ENCODE measurements at places on chromosomes 4 and X.

DNA sequence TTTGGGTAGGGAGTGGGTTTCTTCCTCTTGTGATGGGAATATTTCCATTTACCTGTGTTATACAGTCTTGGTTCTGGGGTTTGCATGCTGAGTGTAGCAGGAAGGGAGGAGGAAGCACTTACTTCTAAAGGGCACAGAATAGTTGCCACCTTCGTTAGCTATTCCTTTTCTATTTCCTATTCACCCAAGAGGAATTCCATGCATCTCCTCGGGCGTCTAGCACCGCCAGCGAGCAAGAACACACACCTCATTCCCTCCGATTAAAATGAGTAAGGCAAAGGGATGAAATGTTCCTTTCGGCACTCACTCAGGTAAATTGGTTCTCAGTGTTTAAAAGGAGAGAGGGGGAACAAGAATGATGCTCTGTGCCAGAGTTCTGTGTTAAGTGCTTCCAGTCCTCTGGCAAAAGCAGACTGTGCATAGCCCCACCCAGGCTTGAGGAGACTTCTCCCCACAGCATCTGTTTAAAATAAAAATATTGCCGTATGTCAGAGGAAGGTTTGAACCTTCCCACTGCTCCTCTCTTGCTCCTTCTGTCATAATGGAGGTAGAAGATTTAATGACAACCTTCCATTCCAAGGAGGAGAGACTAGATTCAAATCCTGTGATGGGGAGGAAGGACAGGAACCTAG is 351.4 kb downstream of the PTTG2 start:
- no peak for DNase-seq

DNA sequence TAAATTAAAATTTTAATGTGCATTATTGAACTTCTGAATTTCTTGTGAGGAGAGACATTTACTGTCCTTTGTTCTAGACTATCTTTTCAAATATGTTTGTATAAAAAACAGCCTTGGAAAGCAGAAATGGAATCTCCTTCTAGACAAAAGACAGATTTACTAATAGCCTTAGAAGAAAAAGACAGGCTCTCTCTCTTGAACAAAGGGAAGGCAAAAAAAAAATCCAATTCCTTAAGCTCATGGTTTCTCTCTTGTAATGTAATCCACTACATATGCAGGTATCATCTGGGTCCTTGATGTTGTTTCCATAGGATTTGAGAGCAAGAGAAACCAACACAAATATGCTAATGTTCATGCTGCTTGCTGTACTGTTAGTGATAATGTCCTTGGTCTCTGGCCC is 106.0 kb downstream of the TBCK start:
- no peak for DNase-seq

DNA sequence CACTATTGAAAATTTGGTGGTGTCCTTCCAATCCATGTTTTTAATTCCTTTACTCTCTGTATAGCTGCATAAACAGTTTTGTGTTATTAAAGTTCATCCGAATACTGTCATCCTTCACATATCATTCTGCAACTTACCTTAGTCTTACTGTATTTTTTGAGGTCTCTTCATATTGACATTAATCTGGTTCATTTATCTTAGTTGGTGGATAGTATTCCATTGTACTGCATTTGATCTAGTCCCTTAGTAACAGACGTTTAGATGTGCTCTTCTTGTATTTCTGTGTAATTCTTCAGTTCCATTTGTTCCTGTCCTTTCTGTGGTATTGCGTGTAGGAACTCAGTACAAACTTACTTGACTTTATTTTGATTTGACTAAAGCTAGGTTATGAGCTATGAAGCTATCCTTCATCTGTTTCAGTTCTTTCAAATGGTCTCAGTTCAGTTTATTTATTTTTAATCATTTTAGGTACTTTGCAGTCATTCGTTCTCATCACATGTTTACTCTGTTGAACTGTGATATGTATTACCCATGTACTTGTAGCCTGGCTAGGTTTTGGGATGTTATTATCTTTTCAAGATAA is 41.3 kb downstream of the RAPGEF2 start:
- no peak for DNase-seq

DNA sequence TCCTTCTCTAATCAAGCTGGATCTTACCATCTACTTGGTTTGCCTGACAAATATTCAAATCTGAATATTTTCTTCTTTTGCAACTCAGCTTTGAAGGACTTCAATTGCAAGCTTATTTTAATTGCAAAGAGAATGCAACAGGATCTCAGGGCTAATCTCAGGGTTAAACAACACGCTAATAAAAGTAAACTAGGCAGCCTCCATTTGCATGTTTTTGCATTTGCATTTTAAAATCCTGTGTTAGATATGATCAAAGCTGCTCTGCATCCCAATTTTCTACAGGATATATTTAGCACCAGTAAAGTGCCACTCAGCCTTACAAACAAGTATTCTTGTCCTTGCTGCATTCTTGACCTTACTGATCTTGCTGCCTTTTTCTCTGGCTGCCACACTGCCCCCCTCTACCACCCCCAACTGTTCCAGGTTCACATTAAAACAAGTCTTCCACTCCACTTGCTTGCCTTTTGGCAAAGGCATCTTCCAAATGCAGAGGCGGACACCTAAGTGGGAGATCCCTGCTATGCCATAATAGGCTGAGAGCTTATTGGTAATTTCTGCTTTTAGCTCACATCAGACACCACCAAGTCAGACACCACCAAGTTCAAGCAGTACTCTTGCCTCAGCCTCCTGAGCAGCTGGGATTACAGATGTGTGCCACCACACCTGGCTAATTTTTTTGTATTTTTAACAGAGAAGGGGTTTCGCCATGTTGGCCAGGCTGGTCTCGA is 48.1 kb downstream of the GPRIN3 start:
- DNase-seq: no peak

GRCh38 chr4:108445716-108446115 is 174.7 kb upstream of the RPL34 start:
- no peak for DNase-seq

- peak; percentile 4 for DNase-seq
These were observed 2.1 kb upstream of the IL2 start for GRCh38 chr4:122458625-122459024.

DNA sequence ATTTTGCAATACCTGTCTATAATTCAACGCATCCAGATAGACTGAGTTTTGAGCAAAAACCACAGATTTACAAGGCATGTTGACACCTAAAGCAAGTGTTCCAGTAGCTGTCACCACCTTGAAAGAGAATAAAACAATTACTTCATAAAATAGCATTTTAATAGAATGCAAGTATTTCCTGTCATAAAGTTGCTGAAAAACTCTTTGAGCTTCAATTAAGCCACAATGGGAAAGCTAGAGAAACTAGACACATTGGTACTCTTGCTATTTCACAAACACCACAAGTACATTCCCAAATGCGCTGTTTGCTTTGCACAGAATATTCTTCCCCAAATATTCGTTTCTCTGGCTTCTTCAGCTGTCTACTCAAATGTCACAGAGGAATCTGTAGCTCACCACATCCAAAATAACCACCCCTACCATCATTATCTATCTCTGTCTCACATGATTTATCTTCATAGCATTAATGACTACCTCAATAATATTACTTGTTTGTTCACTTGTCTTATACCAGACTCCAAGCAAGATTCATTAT is 70.3 kb downstream of the DDX60 start:
- DNase-seq: no peak

- no peak for DNase-seq
These were observed 97.0 kb downstream of the AFAP1 start for GRCh38 chr4:7842384-7843279.

- DNase-seq: no peak
These were observed 7.3 kb downstream of the ZNF280C start for GRCh38 chrX:130261296-130261893.

GRCh38 chrX:52346174-52347165 is 22.4 kb upstream of the XAGE2 start:
- DNase-seq: no peak

DNA sequence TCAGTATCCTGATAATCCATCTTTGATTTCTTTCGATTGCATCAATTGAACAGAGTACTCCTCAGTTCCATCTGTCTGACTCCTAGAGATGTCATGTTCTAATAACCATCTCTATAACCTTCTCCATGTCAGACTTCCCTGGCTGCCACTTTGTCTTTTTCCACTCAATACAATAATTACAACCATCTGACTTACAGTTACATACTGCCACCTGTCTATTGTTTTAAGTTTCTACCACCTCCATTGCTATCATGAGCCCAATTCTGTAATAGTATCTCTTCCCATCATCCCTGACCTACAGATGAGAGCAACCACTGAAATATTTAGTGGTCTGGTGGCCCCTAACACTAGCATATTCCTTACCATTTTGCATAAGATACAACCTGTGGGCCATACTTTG is 439.2 kb upstream of the FAM47C start:
- DNase-seq: no peak

- no peak for DNase-seq
These were observed 2.6 kb upstream of the HPGDS start for GRCh38 chr4:94345266-94345665.

DNA sequence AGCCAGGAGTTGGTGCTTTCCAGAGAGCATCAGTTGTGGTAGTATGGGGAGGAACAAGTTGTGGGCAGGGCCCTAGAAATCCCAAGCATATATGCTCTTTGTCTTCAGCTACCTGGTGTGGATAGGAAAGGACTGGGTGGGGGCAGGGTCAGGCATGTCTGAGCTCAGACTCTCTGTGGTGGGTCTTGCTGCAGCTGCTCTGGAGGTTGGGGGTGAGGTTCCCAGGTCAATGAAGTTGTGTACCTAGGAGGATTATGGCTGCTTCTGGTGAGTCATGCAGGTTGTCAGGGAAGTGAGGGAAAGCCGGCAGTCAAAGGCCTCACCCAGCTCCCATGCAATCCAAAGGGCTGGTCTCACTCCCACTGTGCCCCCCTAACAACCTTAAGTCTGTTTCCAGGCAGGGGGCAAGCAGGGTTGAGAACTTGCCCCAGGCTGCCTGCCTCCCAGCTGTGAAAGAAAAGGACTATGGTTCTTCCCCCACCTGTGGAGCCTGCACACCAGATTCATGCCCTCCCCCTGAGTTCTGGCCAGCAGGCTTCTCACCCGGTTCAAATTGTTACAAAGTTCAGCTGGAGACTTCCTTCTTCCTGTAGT is 30.4 kb upstream of the QRFPR start:
- no peak for DNase-seq

GRCh38 chrX:30793075-30793766 is 95.8 kb downstream of the TAB3 start:
- no peak for DNase-seq

DNA sequence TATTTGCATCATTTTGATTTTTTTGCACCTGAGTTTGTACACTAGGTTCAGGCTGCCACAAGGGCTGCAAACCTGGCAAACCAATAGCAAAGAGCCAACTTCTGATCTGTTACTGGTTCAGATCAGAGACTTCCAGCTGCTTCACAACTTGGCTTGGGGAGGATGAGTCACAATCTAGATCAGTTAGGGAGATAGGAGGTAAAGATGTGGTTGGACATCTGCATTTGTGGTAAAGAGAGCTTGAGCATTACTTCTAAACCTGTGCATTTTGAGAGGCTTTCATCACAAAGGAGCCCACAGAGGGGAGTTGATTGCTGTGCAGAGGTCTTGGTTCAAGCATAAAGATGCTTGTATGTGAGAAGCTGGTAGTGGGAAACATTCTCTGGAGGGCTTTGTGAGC is 34.5 kb downstream of the LINC00632 start:
- DNase-seq: no peak

DNA sequence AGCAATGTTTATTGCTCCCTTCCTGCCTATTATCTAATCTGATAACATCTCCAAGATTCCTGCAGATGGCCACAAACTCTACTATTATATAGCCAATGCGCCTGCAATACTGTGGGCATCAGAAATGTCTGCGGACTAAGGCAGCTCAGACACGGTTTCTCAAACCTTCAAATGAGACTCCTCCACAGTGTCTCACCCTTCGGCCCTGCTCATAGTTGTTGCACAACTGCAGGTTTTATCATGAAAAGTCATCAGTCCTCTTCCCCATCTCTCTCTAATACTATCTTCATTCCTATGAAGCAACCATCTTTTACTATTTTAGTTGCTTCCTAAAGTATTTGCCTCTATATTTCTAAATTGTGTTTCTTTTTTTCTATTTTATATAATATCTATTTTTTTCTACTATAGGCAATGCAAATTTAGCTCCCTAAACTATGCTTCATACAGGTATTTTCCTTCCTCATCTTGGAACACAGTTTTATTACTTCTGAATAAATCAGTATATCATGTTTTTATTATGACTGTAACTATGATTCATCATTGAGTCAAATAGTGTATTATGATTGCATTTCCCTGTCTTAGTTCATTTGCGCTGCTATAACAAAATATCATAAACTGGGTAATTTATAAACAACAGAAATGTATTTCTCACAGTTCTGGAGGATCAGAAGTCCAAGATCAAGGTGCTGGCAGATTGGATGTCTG is 129.7 kb upstream of the EDNRA start:
- DNase-seq: no peak

DNA sequence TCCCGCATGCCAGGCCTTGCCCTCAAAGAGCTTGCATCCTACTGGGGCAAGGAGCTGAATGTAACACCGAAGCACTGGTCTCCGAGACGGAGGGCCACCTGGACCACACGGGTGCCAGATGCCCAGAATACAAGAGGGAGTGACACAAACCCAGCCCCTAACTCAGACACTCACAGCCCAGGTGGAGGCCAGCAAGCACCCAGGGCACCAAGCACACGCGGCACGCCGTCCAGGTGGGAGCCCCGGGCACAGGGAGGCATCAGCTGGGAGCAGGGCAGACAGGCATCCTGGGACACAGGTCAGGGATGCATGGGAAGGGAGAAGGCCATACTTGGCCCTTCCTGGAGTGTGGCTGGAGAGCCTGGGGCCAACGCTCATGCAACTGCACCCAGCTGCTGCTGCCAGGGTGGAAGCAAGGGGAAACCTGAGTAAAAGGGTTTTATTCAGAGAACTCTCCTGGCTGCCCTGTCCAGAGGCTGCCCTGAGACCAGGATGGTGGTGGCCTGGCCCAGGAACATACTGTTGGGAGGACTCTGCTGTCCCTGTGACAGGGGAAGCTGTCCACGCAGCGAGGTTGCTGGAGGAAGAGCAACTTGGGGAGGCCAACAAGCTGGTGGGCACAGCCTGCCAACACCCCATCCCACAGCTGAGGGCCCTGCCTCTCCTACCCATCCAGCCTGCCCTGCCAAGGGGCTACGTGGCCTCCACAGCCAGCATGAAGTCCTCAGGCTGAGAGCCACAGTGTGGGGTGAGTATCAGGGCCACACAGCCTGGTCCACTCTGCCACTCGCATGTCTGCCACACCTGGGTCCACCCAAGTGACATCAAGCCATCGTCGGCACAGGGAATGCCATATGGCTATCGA is 22.2 kb upstream of the PPP2R2C start:
- DNase-seq: no peak

- no peak for DNase-seq
These were observed 276.3 kb downstream of the STPG2 start for GRCh38 chr4:97866821-97867556.

DNA sequence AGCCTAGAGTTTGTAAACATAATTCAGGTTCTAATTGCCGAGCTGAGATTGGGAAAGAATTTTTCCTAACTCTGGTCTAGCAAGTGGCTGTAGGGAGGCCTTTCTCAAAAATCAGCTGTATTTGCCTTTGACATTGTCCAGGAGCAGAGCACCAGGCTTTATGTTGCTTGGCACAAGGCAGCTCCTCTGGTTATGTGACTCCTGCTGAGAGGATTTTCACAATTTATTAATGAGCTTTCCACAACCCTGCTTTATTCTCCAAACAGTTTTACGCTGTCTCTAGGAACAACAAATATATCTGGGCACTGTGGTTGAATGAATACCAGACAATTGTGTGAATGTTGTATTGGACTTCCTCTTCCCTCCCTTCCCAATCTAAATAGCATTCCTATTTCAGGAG is 14.9 kb downstream of the LSM6 start:
- no peak for DNase-seq

GRCh38 chr4:163623787-163624186 is 129.3 kb downstream of the TMA16 start:
- DNase-seq: no peak

GRCh38 chr4:26028793-26029567 is 115.0 kb downstream of the SMIM20 start:
- DNase-seq: peak; percentile 31
